Caco-2 (cell line): ENCODE measurements at places on chromosomes 7 and 10. TPM values are rescaled to one million over a fixed set of nuclear protein-coding genes. Genes with fewer than 3 reads are reported as not detected.

INMT gene
- total RNA-seq: 2.2 and 3.3 TPM in 2 replicates

COL1A2 gene
- 2.6 and 6.7 TPM in 2 replicates for total RNA-seq

NUP205 gene
- 114 and 115 TPM in 2 replicates for total RNA-seq

CALHM3 gene
- total RNA-seq: 0.18 TPM in 1 of 2 replicates, not detected in the other

ASCC1 gene
- total RNA-seq: 60.1 and 73.7 TPM in 2 replicates

HOXA2 gene
- total RNA-seq: 1.5 and 1.8 TPM in 2 replicates

CEP55 gene
- 64.5 and 65.3 TPM in 2 replicates for total RNA-seq

DCLRE1C gene
- total RNA-seq: 23.7 and 25.8 TPM in 2 replicates

DNA sequence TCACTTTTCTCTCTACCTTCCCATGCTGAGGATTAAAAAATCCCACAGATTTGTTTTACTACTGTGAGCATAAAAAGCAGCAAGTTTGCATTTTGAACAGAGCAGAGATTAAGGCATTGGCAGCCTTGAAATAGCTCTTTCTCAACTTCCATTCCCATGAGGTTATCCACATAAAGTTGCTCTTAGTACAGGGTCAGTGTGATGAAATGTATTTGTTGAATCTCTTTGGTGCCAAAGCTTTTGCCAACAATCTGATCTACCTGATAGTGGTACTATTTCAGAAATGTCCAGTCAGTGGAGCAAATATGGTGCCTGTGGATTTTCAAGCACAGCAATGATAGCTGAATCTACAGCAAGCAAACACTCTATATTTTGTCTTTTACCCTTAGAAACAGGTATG is 254.8 kb downstream of the INHBA start:
- H3K36me3 ChIP-seq: no peaks in the 10 kb centered on the region
- no peaks in the 10 kb centered on the region for H3K4me1 ChIP-seq
- no peak overlapping the region for H3K27ac ChIP-seq
- H3K4me3 ChIP-seq: no peak overlapping the region
- no peak for DNase-seq
- H3K27me3 ChIP-seq: no peaks in the 10 kb centered on the region

DNA sequence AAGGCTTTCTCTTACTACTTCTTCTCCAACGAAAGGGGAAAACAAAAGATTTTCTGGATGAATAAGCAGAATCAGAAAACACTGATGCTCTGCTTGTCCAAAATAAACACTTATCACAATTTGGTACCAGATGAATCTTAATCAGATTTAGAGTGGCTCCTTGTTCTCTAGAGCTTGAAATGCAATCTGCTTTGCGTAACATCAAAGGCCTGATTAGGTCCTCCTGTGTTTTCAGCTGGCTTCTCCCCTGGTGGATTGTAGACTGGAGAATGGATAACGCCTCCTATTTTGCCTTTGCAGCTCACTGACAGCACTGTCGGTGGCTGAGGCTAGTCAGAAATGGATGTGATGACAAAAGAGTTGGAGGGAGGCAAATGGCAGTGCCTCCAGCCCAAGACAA is 91.2 kb downstream of the FAM13C start:
- no peaks in the 10 kb centered on the region; the same call in none of the 2 replicates for H3K27me3 ChIP-seq
- H3K4me1 ChIP-seq: no peaks in the 10 kb centered on the region

DNA sequence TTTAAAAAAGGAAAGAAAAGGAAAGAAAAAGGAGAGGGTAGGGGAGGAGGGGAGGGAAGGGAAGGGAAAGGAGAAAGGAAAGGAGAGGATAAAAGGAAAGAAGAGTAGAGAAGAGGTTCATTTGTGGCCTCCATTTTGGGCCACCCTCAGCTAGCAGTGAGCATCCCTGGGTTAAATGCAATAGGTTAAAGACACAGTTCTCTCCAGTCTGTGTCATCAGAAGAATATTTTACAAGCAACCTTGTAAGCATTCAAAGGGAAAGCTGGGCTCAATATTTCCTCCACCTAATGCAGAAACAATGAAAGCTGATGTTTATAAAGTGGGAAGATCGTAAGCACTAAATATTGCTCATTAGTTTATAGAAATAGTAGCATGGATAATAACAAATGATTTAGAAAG is 219.1 kb upstream of the PITRM1 start:
- H3K4me1 ChIP-seq: no peaks in the 10 kb centered on the region
- no peaks in the 10 kb centered on the region for H3K36me3 ChIP-seq

DNA sequence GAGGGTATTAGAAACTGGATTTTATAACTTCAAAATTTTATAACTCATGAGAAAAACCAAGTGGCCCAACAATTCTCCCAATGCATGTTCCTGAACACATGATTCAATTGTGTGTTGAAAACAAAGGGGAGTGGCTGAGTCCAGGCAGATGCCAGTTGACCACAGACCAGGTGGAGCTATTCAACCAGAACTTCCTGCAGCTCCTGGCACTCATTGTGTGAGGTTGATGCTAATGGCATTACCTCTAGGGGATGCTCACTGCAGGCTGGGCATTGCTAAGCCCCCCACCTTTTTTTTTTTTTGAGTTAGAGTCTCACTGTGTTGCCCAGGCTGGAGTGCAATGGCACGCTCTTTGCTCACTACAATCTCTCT is 20.3 kb downstream of the MYOF start:
- peaks cover 77% of the 10 kb centered on the region for H3K4me1 ChIP-seq
- peaks cover 3% of the 10 kb centered on the region; the same call in 1 of the 2 replicates for H3K36me3 ChIP-seq
- no peak for DNase-seq
- H3K27me3 ChIP-seq: no peaks in the 10 kb centered on the region

DNA sequence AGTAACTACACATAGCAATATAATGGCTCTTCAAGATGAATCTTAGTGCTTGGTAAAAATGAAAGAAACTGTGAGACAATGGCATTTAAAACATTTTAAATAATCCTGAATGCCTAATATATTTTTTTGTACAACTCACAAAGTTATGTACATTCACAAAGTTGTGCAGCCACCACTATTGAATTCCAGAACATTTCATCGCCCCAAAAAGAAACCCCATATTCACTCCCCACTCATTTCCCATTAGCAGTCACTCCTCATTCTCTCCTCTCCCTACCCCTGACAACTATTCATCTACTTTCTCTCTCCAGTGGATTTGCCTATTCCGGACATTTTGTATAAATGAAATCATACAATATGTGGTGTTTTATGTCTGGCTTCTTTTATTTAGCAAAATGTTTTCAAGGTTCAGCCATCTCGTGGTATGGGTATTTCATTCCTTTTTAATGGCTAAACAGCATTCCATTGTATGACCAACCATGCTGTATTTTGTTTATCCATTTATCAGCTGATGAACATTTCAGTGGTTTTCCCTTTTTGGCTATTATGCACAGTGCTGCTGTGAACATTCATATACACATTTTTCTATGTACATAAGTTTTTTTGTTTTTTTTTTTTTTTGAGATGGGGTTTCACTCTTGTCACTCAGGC is 34.7 kb downstream of the ENTPD7 start:
- H3K27ac ChIP-seq: no peak overlapping the region
- H3K4me1 ChIP-seq: peaks cover 8% of the 10 kb centered on the region
- DNase-seq: no peak
- no peak overlapping the region for H3K4me3 ChIP-seq
- no peaks in the 10 kb centered on the region for H3K27me3 ChIP-seq

DNA sequence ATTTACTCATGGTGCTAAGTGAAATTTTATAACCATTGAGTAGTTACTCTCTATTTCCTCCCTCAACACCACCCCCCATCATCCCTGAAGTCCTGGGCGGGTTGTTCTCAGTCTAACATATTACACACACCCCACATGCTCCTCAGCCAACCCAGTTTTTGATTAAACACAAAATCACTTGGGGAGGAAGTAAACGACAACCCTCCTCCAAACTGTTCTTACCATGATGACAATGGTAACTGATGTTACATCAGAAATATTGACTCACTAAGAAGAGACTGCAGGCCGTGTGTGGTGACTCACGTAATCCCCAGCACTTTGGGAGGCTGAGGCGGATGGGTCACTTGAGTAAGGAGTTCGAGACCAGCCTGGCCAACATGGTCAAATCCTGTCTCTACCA is 44.2 kb downstream of the RAB11FIP2 start:
- no peaks in the 10 kb centered on the region for H3K36me3 ChIP-seq
- H3K27ac ChIP-seq: peak overlapping the region; percentile 68
- DNase-seq: no peak
- no peak overlapping the region for H3K4me3 ChIP-seq
- no peaks in the 10 kb centered on the region for H3K27me3 ChIP-seq
- no peaks in the 10 kb centered on the region for H3K4me1 ChIP-seq

- H3K27ac ChIP-seq: no peak overlapping the region
- H3K27me3 ChIP-seq: no peaks in the 10 kb centered on the region
- H3K4me3 ChIP-seq: no peak overlapping the region
- no peaks in the 10 kb centered on the region for H3K36me3 ChIP-seq
- H3K4me1 ChIP-seq: no peaks in the 10 kb centered on the region
- no peak for DNase-seq
Measured at GRCh38 chr10:123392182-123392963, 238.2 kb downstream of the BUB3 start.

DNA sequence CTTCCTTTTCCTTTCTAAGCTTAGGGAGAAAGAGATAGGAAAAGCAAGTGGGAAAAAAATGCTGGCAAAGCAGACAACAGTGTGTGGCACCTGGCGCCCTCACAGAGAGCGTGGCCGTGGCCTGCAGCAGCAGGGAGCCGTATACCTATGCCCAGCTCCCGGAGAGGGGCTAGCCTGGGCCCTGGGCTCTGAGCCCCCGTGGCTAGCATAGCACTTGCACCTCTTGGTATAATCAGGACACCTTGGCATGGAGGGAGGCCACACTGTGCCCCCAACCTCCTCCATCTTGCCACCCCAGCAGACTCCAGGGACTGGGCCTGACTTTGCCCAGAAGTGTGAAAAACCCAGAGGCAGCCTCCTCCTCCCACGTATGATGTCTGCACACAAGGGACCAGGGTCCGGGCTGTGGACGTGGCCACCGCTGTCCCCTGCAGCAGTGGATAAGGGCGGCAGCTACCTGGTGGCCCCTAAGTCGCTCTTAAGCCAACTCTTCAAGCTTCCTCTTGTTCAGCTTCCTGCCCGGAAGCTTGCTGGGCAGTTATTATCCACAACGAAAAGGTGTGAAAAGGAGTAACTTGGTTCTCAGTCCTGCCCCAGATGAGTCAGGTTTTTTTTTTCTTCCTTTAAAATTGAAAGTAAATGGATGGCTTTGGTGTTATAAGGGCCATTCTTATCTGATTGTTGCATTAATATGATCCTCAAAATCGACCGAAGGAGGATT is 249.1 kb upstream of the PITRM1 start:
- DNase-seq: no peak
- peaks cover 15% of the 10 kb centered on the region for H3K4me1 ChIP-seq
- no peak overlapping the region for H3K27ac ChIP-seq
- no peaks in the 10 kb centered on the region for H3K27me3 ChIP-seq
- H3K36me3 ChIP-seq: no peaks in the 10 kb centered on the region

DNA sequence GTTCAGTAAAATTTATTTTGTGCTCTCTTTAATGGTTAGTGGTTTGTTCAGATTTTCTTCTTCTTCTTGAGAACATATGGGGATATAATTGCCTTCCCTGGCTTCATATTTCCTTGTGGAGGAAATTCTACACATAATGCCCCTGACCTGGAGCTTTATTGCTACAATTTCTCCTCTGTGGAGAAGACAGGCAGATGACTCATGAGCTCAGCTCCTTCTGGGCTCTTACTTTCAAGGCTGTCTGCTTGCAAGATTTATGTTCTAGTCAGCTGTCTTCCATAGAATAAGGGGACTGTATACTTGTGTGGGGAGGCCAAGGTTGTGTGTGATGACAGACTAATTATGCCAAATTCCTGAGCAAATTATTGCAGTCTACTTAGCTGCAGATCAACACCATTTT is 1.6 kb downstream of the LRRD1 start:
- H3K4me1 ChIP-seq: no peaks in the 10 kb centered on the region
- no peak overlapping the region for H3K27ac ChIP-seq
- H3K27me3 ChIP-seq: no peaks in the 10 kb centered on the region
- no peak overlapping the region for H3K4me3 ChIP-seq
